Spinal cord (tissue), 10 donors: ENCODE measurements at places on chromosomes 5 and 9.

- DNase-seq, result no peak
Observed at GRCh38 chr5:78002690-78003089, 226.6 kb upstream of the TBCA start.

- DNase-seq, result no peak
Observed at GRCh38 chr9:38074441-38074961, 5.5 kb upstream of the SHB start.

DNA sequence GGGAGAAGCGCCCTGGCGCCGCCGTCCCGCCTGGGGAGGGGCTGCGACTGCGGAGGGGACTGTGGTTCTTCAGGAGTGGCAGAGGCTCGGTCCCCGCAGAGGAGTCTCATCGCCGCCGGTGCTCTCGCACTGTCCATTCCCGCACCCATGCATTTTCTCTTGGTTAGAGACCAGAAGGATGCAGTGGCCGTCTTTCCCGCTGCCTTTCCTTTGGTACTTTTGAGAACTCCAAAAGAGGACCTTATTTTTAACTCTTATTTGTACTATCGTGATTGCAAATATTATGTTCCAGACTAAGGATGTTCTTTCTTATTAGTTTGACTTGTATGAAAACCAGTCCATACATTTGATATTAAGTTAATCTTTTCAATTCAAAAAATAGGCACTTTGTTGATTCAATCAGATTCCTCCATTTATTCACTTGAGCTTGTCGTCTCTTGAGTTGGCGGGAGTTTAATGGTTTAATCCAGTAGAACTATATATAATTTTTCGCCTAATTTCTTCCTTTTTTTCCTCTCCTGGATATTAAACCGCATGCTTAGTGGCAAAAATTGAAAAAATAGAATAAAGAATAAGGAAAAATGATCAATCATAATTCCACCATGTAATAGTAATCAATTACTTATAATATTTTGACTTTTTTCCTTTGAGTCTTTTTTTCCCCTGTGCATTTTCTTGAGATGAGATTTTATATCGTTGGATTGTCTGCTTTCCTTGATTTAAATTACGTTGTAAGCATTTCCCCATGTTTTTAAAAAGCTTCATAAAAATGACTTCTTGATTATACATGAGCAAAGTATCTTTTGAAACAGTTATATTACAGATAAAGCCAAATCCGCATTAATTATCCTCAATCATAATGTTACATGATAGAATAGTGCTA lies 861 bp downstream of the ZFYVE16 start:
- peak; percentile 88 for DNase-seq

GRCh38 chr5:39080597-39081204 lies 6.5 kb upstream of the RICTOR start:
- DNase-seq, result no peak

GRCh38 chr5:128304088-128304487 lies 220.5 kb downstream of the SLC12A2 start:
- DNase-seq, result no peak

DNA sequence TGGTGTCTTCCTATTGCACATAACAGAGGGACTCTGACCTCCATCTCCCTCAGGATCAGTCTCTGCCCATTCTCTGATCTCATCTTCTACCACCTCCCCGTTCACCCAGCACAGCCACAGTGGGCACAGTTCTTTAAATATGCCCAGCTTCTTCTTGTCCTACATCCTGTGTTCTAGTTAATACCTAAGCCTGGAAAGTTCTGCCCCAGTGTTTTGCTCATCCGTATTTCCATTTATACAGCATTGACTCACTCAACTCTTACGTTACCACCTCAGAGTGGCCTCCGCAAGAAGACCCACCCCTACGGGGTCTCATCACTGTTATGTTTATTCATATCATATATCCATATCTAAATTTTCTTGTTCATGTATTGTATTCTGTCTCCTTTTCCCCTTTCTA lies 315.5 kb downstream of the ADGRV1 start:
- no peak for DNase-seq
